ENCODE measurements at places on chromosomes 7 and 10.

- no peak for DNase-seq
These were observed 224.4 kb downstream of the NEBL start for GRCh38 chr10:20672741-20673140.

DNA sequence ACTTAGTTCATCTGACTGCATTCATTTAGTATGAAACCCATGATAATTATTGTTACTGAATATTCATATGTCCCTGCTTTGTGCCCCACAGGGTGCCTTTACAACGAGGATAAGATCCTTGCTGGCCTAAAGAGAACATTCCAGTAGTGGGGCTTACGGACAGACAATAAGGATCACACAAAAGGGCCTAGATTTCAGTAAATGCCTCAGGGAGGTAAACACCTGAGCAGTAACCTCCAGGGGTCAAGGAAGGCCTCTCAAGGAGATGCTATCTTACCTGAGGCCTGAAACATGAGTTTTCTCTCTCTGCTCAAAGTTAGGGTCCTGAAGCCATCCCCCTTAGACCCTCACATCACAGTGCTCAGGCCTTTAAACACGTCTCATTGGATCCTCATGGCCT, 228.7 kb downstream of the TCF7L2 start:
- no peak for DNase-seq

GRCh38 chr7:149317986-149318672, 56.1 kb downstream of the ZNF783 start:
- DNase-seq: no peak

DNA sequence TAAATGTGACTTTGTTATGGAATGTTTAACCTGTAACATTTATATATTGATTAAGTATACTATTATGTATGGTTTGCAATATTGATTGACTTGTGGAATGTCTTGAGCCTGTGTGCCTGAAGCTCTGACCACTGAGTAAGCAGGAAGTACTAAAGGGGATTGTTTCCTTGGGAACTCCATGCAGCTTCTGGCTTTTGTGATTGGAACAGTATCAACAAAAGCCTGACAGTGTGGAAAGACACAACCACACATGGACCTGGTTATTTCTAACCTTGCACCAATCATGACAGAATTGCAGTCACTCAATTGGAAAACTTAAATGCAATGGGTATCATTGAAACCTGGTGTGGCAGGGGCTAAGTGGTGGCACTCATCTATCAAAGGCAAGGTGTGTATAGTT, 45.5 kb upstream of the PIK3CG start:
- DNase-seq: no peak

GRCh38 chr10:26391701-26392695, 46.1 kb upstream of the APBB1IP start:
- DNase-seq: no peak
